ENCODE measurements at places on chromosomes 7 and 10.
A peak's percentile ranks its signal among the peaks of the same experiment; 100 is the strongest.

DNA sequence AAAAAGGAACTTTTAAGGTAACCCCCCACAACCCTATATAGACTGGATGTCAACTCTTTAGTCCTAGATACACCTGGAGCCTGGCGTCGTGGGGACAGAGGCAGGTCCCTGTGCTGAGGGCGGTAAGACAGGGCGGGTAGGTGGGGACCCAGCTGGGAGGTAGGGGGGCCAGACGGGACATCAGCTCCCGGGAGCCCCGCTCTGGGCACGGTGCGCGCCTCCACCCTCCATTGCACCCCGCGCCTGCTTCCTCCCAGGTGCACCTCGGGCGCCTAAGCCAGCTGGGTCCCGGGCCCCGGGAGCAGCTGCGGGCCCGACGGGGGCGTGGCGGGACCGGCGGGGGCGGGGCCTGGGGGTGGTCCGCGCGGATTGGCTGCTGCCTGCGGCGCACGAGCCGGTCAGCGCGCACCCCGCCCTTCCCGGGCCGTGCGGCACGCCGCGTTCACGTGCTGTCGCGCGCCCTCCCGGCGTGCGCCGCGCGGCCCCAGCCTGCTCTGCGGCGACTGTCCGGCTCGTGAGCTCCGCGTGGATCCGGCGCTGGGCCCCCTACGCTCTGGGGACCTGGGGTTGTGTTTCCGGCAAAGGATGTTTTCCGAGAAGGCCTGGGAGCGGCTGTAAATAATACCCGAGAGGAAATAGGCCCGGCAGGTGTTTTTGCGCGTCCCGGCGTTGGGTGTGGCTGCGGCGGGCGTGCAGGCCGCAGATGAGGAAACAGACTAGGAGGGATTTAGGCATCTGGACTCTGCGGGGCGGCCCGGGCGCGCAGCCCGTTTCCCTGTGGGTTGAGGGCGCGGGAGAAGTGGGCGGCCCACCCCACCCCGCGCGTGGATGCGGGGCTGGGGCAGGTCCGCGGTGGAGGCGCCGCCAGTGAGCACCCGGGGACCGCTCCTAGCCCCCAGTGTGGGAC lies 39.1 kb upstream of the PFKFB3 start:
- peak; percentile 84 for DNase-seq

DNA sequence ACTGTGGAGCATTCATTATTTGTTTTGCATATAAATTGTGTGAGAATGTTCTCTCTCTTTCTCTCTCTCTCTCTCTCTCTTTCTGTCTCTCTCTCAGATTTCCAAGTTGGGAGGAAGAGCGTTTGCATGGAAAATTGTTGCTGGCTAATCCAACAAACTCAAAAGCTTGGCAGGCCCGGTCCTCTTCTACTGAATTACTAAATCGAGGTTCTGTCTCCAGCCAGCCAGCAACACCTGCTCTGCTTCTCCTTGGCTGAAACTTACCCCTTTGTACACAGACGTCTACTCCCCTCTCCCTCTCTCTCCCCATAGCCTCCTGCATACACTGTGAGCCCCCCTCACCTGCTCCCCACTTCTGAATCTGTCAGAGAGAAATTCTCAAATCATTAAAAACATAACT lies 996.4 kb upstream of the AUTS2 start:
- DNase-seq = no peak

GRCh38 chr10:24394461-24395190 lies 185.7 kb downstream of the KIAA1217 start:
- DNase-seq = no peak

GRCh38 chr10:101071885-101072433 lies 10.2 kb downstream of the KAZALD1 start:
- DNase-seq = no peak

DNA sequence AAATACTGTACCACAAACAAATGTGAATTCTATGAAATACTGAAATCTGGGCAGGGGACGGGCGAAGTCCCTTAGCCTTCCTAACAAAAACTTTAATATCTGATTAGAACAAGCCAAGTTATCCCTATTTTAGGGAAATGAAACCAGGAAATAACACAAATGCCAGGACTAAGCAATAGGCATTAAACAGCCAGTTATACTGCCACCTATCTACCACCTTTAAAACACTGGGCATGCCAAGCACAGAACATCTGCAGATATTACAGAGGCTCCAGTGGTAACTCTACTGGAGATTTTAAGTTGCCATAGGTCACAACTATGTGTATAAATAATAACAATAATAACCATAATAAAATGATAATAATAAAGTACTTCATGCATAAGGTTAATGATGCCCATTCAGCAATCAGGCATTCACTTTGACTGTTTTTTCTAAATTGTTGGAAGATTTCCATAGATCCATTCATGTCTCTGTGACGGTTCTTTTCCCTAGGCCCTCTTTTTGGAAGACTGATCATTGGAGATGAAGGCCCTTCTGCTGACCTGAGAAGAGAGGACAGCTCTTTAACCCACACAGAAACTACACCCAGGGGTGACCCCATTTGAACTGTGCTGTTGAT lies 195.7 kb downstream of the CACNA2D1 start:
- peak; percentile 32 for DNase-seq
